ENCODE measurements at places on chromosomes 1 and 21. TPM values are rescaled to one million over a fixed set of nuclear protein-coding genes. Genes with fewer than 3 reads are reported as not detected.

The ANKRD65 gene
- total RNA-seq, result 16.4 TPM

The CD52 gene
- 6.2 TPM for total RNA-seq

- no peaks in the 10 kb centered on the region for H3K4me1 ChIP-seq
- no peak overlapping the region for H3K4me3 ChIP-seq
- H3K27ac ChIP-seq, result no peak overlapping the region
Measured at GRCh38 chr1:90282811-90283210, 287.9 kb downstream of the ZNF326 start.

The CLDN17 gene
- not detected for total RNA-seq

GRCh38 chr1:231242516-231243198, 1.6 kb downstream of the GNPAT start:
- no peak for DNase-seq
- H3K4me1 ChIP-seq, result peaks cover 8% of the 10 kb centered on the region
- no peak overlapping the region for H3K27ac ChIP-seq
- no peak overlapping the region for H3K4me3 ChIP-seq

GRCh38 chr1:68758666-68759209, 261.9 kb upstream of the DEPDC1 start:
- H3K36me3 ChIP-seq, result no peaks in the 10 kb centered on the region
- no peak for DNase-seq
- no peak overlapping the region for H3K4me3 ChIP-seq
- H3K27me3 ChIP-seq, result no peaks in the 10 kb centered on the region

The TMCC2 gene
- total RNA-seq, result 8.8 TPM

DNA sequence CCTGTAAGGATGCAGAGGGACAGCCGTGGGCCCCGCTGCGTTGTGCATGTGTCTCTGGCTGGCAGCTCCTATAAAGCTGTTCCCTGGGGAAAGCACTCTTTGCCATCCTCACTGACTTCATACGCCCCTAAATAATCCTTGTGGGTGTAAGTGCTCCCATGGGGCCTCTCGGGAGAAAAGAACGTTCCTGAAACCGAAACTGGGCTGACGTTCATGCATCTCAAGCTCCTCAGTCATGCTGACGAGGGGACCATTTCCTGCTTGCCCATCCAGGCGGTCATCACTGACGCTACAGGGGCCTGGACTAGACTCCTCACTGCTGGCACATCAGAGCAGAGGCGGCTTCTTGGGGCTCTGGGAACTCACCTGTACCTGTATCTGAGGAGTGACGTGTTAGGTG, 73.1 kb upstream of the USP24 start:
- DNase-seq, result no peak
- no peak overlapping the region for H3K4me3 ChIP-seq
- no peaks in the 10 kb centered on the region for H3K27me3 ChIP-seq

GRCh38 chr1:35243691-35244090, 24.8 kb upstream of the ZMYM4 start:
- no peak overlapping the region for H3K4me3 ChIP-seq
- no peak overlapping the region for H3K27ac ChIP-seq
- no peak for DNase-seq
- H3K27me3 ChIP-seq, result no peaks in the 10 kb centered on the region
- no peaks in the 10 kb centered on the region for H3K4me1 ChIP-seq
- H3K36me3 ChIP-seq, result no peaks in the 10 kb centered on the region

DNA sequence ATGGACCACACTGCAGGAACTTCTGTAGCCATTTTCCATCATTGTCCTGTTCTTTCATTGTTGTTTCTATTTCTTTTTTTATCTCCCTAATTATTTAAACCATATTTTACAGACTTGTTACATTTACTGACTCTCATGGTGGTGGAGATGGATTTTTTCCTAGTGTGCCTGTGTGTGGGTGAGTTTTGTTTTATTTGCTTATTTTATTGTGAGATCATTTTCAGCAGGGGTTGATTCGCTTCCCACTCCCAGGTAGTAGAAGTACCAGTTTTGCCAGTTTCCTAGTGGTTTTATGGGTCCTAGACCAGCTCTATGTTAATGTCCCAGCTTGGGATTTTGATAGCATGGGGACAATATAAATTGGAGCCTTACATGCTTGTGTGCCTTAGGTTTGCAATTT, 80.0 kb upstream of the BACH1 start:
- no peak overlapping the region for H3K4me3 ChIP-seq
- H3K36me3 ChIP-seq, result no peaks in the 10 kb centered on the region
- no peak overlapping the region for H3K27ac ChIP-seq
- H3K27me3 ChIP-seq, result no peaks in the 10 kb centered on the region

DNA sequence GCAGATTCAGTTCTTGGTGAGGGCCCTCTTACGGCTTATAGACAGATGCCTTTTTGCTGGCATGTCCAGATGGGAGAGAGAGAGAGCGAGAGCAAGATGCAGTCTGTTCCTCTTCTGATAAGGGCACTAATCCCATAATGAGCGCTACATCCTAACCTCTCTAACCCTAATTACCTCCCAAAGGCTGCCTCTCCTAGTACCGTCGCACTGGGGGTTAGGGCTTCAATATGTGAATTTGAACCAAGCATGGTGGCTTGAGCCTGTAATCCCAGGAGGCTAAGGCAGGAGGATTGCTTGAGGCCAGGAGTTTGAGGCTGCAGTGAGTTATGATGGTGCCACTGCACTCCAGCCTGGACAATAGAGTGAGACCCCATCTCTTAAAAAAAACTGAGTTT, 10.5 kb upstream of the SDE2 start:
- no peaks in the 10 kb centered on the region for H3K36me3 ChIP-seq
- H3K27ac ChIP-seq, result no peak overlapping the region
- DNase-seq, result no peak
- no peak overlapping the region for H3K4me3 ChIP-seq
- H3K27me3 ChIP-seq, result no peaks in the 10 kb centered on the region
- H3K4me1 ChIP-seq, result no peaks in the 10 kb centered on the region

The KRTAP19-7 gene
- not detected for total RNA-seq

DNA sequence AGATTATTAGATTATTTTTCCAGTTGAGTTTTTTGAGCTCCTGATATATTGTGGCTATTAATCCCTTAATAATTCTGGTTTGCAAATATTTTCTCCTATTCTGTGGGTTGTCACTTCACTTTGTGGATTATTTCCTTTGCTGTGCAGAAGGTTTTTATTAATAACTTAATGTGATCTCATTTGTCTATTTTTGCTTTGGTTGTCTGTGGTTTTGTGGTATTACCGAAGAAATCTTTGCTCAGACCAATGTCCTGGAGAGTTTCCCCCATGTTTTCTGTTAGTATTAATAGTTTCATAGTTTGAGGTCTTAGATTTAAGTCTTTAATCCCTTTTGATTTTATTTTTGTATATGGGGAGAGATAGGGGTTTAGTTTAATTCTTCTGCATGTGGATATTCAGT, 7.1 kb upstream of the TBX19 start:
- no peaks in the 10 kb centered on the region for H3K36me3 ChIP-seq
- no peaks in the 10 kb centered on the region for H3K27me3 ChIP-seq
- no peak overlapping the region for H3K27ac ChIP-seq
- DNase-seq, result no peak

DNA sequence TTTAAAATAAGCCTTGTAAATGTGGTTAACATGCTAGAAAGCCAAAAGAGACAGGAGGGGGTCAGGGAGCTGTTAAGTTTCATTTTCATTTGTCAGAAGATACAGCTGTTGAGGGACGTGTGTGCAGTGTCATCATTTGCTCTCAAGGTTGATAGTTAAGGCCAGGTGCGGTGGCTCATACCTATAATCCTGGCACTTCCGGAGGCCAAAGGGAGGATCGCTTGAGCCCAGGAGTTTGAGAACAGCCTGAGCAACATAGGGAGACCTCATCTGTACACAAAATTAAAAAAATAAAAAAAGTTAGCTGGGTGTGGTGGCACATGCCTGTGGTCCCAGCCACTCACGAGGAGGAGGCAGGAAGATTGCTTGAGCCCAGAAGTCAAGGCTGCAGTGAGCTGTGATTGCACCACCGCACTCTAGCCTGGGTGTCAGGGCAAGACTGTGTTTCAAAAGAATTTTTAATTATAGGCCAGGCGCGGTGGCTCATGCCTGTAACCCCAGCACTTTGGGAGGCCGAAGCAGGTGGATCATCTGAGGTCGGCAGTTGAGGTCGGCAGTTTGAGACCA, 22.7 kb downstream of the ZBTB8OS start:
- no peak overlapping the region for H3K4me3 ChIP-seq
- H3K27ac ChIP-seq, result no peak overlapping the region
- no peaks in the 10 kb centered on the region for H3K27me3 ChIP-seq
- H3K4me1 ChIP-seq, result no peaks in the 10 kb centered on the region

DNA sequence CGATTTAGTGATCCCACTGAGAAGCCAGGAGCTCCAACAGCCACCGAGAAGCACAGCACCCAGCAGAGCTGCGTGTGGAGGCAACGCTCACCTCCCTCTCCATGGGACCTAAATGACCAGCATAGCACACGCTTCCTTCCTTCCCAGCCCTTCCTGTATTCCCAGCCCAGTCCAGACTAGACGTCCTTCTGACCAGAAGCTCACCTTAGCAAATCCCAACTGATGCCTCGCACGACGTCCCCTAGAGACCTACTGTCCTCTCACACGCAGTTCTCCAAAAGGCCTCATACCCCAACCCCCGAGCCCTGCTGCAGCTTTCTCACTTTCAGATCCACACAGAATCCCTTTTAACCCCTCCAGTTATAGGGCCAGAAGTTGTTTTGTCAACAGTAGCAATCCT, 132.4 kb downstream of the SLC45A1 start:
- no peak overlapping the region for H3K27ac ChIP-seq
- H3K4me1 ChIP-seq, result peaks cover 7% of the 10 kb centered on the region
- H3K4me3 ChIP-seq, result no peak overlapping the region
- H3K36me3 ChIP-seq, result no peaks in the 10 kb centered on the region
- H3K27me3 ChIP-seq, result no peaks in the 10 kb centered on the region
- DNase-seq, result no peak
